Muscle of arm (tissue), 14 donors: ENCODE measurements at places on chromosomes 4 and X. TPM values are rescaled to one million over a fixed set of nuclear protein-coding genes. Genes with fewer than 3 reads are reported as not detected.

DNA sequence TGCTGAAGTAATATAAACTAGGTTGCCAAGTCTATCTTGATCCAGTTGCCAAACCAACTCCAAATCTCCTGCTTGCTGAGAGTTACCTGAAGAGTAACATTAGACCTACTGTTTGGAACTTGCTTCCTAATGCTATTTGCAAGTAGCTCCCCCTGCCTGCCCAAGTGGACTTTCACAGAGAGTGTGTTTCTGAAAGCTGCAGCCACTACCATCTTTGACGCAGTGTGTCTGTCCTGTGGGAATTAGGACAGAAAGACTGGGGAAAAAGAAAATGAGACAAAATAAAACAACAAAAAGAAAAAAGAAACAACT, 195.0 kb upstream of the HS3ST1 start:
- DNase-seq, result no peak

Gene NRK
- polyA plus RNA-seq, result 110 TPM

DNA sequence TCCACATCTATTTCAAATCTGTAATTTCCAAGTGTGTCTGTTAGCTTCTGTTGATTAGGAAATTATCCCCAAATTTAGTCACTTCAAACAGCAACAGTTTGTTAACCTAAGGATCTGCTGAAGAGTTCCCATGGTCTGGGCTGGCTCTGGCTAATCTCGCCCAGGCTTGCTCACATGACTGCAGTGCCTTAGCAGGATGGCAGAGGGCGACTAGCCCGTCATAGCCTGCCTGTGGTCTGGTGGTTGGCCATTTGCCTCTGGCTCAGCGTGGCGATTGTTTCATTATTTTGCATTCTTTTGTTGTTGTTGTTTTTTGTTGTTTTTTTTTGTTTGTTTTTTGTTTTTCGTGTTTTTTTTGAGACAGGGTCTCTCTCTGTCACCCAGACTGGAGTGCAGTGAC, 264.0 kb downstream of the TRIML1 start:
- no peak for DNase-seq

- no peak for DNase-seq
Observed at GRCh38 chr4:57184378-57185029, 74.3 kb upstream of the IGFBP7 start.

DNA sequence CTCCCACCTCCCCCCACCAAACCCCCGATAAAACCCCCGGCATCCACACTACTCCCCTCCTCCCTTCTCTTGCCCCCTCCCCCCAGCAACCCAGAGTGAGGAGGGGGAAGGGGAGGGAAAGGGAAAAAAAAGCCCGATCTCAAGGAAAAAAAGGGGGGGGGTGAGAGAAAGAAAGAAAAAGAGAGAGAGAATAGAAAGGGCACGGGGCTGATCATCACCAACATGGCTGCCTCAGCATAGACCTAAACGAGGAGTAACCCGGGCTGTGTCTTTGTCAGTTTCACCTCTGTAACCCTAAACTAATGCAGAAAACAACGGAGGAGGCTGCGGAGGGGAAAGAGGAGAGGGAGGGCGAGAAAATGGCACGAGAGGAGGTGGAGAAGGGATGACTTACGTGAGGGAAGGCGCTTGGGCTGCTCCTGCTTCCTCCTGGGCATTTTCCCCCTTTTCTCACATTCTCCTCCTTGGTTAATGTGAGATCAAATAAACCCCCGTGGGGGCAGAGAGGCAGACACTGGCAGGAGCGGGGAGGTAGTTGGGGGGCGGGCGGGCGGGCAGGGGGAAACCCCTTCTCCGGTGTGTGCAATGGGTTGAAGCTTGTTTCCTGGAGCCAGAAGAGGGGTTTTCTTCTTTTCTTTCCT, 532 bp downstream of the ZNF827 start:
- DNase-seq, result peak; percentile 63

GRCh38 chr4:109359040-109359646, 56.7 kb upstream of the COL25A1 start:
- peak; percentile 12 for DNase-seq

DNA sequence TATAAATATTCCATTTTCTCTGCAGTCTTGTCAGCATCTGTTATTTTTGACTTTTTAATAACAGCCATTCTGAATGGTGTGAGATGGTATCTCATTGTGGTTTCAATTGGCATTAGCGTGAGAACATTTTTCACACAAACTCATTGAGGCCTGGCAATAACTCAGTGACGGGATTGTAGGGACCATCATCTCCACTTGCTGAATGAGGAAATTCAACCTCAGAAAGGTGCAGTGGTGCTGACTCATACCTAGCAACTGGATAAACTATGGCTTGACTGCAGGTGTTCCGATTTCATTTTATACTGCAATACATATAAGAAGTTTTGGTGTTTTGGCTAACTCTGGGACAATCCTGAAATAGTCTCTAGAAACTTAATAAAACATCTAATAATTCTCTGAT, 88.3 kb upstream of the DDIT4L start:
- no peak for DNase-seq

DNA sequence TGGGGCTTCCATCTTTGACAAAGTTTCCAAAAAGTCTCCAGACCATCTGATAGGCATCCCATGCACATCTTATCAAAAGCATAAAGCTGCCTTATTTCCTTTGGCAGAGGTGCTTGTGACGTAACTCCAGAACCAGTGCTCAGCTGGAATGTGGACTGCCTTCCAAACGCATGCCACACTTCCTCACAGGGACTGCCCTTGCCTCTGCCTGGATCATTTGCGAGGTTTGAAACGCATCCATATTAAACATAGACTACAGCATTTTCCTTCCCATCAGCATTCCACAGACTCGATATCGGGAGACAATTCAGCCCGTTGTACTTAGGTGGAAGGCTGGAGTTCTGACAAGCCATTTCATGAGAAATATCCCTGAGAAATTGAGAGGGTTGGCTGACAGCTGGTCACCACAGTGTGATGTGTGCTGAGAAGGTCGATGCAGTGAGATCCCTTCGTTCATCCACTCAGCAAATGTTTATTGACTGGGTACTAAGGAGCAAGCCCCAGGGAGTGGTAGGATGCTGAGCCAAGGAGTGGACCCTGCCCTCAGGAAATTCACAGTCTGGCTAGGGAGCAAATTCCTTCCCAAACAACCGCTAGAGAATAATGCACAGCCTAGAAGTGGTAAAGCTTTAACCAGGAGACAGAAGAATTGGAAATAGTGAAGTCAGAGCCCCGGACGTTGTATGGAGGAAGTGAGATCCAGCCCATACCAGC, 376.0 kb downstream of the BCOR start:
- no peak for DNase-seq

GRCh38 chr4:165537028-165537648, 158.3 kb downstream of the CPE start:
- peak; percentile 79 for DNase-seq

Gene GPC3
- polyA plus RNA-seq, result 409 TPM

DNA sequence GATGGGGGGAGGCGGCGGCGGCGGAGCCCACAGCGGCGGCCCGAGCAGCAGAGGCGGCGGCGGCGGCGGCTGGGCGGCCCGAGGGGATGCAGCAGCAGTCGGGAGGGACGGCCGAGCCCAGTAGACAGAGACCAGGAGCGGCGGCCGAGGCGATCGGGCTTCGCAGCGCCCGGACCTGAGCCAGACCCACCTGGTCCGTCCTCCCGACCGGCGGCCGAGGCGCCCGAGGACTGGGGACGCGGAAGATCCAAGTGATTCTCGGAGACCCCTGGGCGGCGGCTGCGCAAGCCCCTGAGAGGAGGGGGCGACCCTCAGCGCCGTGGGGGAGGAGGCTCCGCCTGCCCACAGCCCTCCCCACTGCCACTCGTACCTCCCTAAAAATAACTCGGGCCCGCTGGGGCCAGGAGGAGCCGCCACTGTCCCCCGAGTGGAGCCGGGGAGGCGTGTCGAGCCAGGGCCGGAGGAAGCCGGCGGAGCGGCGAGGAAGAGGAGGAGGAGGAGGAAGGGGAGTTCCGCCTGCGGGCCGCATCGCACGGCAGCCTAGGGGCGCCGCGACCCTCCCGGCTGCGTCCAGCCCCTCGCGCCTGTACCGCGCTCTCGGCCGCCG, 608 bp downstream of the RAPGEF2 start:
- peak; percentile 40 for DNase-seq

- no peak for DNase-seq
Observed at GRCh38 chr4:122658818-122659295, 38.0 kb upstream of the IL21 start.

Gene COL25A1
- polyA plus RNA-seq, result 6.1 TPM

- no peak for DNase-seq
Observed at GRCh38 chr4:88418411-88418810, 38.5 kb upstream of the HERC5 start.

Gene TMEM31
- polyA plus RNA-seq, result 0.60 TPM

GRCh38 chr4:143421609-143422008, 84.9 kb downstream of the GAB1 start:
- DNase-seq, result no peak
